ENCODE measurements at places on chromosomes 12 and 14.

DNA sequence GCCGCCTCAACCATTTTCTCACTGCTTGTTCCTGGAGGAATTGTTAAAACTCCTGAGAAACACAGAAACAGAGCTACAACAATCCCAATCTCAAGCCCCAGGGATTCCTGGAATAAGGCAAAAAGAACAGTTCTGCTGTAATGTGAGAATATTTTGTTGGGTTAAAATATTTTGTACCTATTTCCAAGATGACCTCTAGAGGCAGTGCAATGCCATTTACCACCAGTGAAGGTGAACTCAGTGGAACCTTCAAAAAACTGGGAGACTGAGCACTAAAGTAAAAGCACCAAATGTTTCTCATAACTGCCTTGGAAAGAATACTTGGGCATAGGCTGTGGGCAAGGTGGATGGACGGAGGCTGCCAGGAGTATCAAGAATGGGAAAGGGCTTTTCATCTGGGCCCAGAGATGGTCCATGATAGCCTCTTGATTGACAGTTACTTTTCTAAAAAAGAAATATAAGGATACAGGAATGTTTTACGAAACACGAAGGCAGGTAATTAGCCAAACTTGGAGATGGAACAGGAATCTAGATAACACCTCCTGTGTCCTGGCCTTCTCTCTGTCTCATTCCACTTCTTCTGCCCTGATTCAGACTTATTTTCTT is 334.0 kb upstream of the FLRT2 start:
- no peak for DNase-seq

DNA sequence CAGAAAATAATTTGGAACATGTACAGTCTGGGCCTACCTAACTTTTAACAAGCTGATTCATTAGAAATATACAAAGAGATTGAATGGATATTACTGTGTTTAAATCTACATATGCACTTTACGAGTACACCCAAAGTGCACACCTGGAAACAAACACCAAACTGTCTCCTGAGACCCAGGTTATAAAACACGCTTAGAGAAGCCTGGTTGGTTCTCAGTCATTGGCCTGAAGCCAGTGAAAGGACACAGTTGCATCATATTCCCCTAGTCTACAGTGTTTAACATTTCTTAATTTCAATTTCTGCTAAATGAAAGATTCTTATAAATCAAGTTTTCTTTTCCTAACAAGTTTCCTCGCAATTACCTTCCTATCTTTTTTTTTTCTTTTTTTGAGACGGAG is 209.5 kb downstream of the FBXL14 start:
- no peak for DNase-seq

DNA sequence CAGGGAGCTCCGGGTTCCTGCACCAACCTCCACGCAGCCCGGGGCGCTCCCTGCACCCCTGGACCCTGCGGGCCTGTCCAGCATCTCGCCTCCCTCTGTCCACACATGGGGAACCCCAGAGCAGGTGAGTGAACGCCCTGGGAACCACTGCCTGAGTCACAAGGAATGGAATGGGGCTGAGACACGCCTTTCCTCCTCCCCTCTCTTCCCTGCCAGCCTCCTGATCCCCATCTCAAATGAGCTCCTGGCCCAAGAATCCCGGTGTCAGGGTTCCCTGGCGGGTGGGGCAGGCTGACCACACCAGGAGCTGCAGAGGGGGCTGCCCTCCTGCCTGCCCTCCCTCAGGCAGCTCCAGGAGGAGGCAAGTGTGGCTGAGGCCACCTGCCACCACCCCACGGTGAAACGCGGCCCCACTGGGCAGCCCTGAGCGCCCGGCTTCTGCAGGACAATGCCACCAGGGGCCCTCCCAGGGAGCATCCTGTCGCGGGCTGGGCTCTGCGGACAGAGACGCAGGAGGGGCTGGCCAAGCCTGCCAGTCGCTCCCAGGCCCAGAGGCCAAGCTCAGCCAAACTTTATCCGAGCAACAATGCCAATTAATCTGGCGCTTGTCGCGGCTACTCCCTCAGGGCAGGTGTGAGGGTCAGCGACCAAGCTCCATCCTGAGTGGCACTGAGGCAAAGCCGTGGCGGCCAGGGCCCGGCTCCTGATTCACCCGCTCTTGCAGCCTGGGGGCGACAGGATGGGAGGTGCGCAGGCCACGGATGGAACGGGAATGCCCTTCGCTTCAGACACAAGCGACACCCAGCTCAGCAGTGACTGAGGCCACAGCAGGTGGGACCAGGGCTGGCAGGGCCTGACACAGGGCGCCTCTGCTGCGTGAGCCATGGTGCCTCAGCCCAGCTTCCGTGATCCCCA is 44.3 kb downstream of the GALNT9 start:
- DNase-seq = no peak

DNA sequence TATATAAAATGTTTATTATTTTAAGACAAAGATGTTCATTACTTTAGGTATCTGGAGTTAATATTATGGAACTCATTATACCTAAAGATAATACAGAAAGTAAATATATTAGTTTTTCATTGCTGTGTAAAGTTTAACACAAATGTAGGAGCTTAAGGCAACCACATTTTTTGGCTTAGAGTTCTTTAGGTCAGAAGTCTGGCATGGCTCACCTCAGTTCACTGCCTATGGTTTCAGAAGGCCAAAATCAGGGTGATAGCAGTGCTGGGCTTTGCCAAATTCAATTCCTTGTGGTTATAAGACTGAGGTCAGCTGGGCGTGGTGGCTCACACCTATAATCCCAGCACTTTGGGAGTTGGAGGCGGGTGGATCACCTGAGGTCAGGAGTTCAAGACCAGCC is 35.5 kb upstream of the PRPF39 start:
- no peak for DNase-seq

DNA sequence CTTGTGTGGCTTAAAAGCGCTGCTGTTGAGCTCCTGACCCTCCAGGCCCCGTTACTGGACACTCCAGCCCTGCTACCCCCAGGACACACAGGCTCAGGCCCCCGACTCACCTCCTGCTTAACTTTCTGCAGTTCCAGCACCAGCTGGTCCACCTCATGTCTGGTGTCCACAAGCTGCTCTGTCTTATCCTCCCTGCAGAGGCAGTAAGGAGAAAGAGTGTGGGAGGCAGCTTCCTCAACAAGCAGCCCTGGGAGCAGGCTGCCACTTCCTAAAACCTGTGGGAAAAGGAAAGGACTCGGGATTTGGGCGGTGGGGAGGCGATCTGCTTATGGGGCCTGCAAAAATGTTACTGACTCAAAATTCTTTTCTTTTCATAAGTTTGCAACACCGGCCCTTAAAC is 79.2 kb downstream of the CCDC88C start:
- DNase-seq = no peak

- DNase-seq = no peak
These were observed 80.3 kb upstream of the SSTR1 start for GRCh38 chr14:38127356-38127755.

DNA sequence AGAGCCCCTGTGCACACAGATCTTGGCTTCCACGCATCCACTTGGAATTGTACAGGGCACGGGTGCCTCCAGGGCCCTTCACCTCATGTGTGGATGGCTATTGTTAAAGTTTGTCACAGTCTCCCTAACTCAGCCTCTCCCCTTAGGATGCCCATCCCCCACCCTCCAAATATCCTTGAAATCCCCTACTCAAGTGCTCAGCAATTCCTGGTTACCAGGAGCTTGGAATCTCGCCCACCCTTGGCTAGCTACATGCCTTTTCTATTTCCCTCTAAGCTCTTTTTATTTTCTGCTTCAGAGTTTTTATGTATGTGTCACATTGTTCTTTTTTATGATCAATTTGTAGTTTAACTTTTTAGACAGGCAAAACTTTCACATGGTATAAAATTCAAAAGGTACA is 13.0 kb upstream of the NR1H4 start:
- DNase-seq = no peak

- peak; percentile 81 for DNase-seq
These were observed 601.5 kb downstream of the KCNH5 start for GRCh38 chr14:62443796-62444195.

GRCh38 chr14:50008562-50008961 is 107.8 kb downstream of the VCPKMT start:
- no peak for DNase-seq

GRCh38 chr14:74613211-74613914 is 1.3 kb upstream of the LTBP2 start:
- no peak for DNase-seq

DNA sequence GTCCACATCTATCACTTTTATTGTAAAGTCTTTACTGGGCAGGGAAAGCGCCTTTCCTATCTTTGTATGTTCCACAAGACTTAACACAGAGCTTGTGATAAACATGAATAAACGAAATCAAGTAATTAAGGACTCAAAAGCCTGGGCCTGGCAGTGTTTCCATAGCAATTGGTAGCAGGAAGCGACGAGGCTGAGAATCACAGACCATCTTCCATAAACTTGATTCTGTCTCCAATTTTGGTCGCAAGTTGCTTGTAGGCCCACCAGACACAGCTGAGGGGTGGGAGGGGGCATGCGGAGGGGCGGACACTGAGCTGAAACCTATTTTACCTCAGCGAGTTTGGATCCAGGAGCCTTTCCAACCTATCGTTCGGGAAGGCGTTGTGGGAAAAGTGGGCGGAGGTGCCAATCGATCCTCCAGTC is 302 bp downstream of the CCDC38 start:
- DNase-seq = no peak

DNA sequence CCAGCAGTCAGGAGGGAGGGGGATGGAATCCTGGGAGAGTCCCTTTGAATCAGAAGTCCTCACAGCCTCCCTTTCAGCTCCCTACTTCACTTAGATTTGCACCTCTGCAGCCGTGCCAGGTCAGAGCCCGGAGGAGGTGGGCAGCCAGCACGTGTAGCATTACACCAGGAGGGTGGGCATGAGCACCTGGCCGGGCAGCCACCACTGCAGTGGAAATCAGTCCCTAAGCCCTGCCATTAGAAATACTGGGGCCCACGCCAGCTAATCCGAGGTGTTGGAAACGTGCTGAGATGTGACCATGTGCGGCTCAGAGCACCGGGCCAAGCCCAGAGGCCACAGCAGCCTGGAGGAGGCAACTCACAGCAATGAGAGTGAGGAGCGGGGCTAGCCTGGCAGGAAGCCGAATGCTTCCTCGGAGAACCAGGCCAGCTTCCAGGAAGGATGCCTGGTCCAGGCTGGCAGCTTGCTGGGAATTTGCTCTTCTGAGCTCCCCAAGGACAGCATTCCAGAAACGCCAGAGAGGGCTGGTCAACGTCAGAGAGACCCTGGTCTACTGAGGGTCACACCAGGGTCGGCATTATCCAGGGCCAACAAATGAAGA is 9.4 kb upstream of the CACNA2D4 start:
- no peak for DNase-seq

GRCh38 chr12:89470741-89471509 is 53.7 kb downstream of the GALNT4 start:
- peak; percentile 46 for DNase-seq

DNA sequence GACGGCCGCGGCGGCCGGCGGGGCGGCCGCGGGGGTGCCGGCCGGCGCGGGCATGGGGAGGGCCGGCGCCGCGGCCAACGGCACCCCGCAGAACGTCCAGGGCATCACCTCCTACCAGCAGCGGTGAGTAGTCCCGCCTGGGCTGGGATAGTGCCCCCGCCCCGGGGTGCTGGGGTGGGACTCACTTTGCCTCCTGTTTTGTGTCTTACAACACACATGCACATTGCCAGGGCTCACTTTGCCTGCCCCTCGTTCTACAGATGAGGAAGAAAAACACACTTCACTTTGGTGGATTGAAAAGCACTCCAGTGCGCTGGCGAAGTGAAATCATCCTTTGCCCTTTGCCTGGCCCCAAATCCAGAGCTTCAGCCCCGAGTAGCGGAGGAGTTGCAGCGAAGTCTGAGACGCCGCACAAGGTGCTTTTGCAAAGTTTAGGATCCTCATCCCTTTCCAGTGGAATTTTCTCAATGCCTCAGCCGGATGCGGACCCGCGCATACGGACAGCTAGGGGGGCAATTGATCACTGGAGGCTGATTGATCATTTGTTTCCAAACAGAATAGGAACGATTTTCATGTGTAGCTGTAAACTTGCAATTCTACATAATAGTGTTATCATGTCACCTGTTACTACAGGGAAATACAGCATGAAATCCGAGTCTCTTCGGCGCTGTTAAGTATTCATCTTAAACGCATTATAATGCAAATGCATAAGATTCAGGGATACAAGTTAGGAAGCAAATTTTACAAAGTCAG is 3.6 kb upstream of the NPAS3 start:
- no peak for DNase-seq

DNA sequence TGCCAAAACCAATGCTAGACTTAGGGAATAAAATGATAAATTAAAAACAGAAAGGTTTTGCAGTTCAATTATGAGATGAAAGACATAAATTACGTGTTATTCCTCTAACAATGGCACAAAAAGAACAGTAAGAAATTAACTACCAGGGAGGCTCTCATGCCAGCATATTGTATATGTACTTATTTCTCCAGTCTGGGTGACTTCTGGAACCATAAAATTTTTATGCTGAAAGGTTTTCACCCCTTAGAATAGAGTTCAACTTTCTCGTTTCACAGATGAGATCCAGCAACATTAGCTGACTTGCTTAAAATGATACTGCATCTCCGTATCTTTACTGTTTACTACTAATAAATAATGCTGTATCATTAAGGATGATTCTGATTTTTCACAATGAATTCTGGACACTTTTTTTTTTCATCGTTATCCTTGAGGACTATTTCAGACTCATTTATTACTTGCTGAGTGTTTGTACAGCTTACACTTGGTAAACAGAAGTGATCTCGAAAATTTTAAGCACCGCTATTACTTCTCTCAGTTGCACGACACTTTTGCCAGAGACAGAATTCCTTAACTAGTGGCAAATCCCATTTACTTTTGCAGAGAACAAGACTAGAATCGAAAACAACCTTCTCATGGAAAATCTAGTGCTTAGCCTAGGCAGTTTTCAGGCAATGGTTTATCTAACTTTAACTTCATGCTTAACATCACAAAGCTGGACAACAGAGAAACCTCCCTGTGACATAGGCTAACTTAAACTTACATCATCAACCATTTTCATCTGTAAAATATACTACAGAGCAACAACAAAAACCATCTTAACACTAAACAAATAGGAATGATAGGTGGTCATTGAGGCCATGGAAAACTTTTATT is 2.7 kb downstream of the RSRC2 start:
- DNase-seq = no peak

GRCh38 chr14:40697231-40697630 is 909.4 kb upstream of the LRFN5 start:
- DNase-seq = peak; percentile 80

GRCh38 chr14:91373591-91374254 is 43.9 kb downstream of the CCDC88C start:
- no peak for DNase-seq

DNA sequence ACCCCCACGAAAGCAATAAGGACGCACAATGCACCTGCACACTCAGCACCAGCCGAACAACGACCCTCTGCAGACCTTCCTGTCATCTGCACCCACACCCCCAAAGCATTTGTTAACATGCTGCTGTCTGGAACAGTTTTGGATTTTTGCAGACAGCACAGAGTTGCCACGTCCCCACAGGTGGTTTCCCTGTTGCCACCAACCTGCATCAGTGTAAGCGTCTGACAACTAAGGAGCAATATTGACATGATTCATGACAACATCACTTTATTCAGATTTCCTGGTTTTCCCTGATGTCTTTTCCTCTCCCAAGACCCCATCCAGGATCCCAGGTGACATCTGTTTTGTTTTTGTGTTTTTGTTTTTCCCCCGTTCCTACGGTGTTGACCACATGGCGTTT is 150.7 kb upstream of the C14orf180 start:
- DNase-seq = no peak
